Cardiac septum (tissue), 1 donor: ENCODE measurements at places on chromosomes 5 and 9. TPM values are rescaled to one million over a fixed set of nuclear protein-coding genes. Genes with fewer than 3 reads are reported as not detected.

The KCTD16 gene
- total RNA-seq: 0.08 TPM

The TRPM6 gene
- 0.32 TPM for total RNA-seq

The DMGDH gene
- 0.86 TPM for total RNA-seq

The SLC4A9 gene
- total RNA-seq: 0.19 TPM

The TRIM14 gene
- total RNA-seq: 1.8 TPM

The GRM6 gene
- total RNA-seq: not detected

The KIAA1191 gene
- 104 TPM for total RNA-seq

The PCDHA1 gene
- total RNA-seq: 0.08 TPM

The DNAH5 gene
- total RNA-seq: 0.35 TPM

The IFNA13 gene
- total RNA-seq: not detected

The SURF1 gene
- total RNA-seq: 58.7 TPM

The MARCOL gene
- not detected for total RNA-seq
